Activated T-cell treated with anti-CD3 and anti-CD28 coated beads, Interleukin-2, amount 50 U/mL, for 1 hour (primary cell): ENCODE measurements at places on chromosomes 11 and 22.

- DNase-seq: no peak
These were observed 679 bp upstream of the DPP3 start for GRCh38 chr11:66479394-66480116.

DNA sequence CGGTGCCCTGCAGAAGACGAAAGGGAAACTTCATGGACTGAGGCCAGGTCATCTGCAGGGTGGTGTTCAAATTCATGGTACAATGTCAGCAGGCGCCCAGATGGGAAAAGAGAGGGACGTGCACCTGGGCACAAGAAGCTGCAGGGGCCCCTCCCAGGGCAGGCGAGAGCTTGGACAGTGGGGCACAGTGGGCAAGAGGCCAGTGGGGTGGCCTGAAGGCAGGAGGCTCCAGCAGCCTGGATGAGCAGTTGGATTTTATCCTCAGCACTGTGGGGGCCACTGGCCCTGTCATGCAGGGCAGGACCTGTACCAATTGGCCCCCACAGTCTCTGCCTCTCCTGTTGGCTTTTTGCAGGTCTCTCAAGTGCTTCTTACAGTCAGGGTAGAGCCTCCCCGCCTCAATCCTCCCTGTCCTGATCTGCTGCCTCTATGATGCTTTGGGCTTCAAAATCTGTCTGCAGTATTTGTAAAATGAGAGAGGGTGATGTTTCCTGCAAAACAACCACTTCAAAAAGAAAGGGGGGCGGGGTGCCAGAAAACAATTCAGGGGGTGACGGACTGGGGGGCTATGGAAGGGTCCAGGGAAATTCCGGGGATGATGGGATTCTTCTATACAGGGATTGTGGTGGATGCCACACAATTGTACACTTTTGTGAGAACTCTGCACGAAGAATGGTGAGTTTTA, 1.7 kb upstream of the BID start:
- DNase-seq: no peak

DNA sequence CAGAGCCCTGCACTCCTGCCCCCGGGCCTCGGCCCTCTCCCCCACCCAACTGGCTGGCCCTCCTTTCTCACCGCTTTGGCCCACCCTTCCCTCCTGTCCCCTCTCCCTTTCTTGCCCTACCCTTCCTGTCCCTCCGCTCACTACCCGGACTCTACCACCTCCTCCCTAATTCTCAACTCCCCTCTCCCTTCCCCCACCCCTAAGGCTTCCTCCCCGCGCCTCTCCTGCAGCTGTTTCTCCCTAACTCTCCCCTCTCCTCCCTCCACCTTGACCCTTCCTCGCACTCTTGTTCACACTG, 421 bp downstream of the SLC15A3 start:
- DNase-seq: no peak

DNA sequence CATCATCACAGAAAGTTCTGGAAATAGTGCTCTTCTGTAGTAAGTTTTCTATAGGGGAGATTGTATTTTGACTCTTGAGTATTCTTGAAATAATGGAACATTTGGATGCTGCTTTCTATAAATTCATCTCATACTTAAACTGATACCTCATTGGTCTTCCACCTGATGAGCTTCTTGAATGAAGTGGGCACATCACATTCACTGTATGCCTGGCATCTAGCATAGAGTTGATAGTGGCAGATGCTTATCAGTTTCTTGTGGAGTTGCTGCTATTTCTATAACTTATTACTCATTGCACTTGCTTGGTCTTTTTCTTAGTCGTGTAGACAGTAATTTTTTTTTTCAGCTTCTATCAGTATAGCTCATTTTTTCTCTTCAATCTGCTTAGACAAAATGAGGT, 5.4 kb downstream of the ATXN10 start:
- no peak for DNase-seq

GRCh38 chr11:109033627-109034338, 368.9 kb downstream of the DDX10 start:
- DNase-seq: no peak

- no peak for DNase-seq
These were observed 12.3 kb upstream of the WNT11 start for GRCh38 chr11:76218449-76219178.

DNA sequence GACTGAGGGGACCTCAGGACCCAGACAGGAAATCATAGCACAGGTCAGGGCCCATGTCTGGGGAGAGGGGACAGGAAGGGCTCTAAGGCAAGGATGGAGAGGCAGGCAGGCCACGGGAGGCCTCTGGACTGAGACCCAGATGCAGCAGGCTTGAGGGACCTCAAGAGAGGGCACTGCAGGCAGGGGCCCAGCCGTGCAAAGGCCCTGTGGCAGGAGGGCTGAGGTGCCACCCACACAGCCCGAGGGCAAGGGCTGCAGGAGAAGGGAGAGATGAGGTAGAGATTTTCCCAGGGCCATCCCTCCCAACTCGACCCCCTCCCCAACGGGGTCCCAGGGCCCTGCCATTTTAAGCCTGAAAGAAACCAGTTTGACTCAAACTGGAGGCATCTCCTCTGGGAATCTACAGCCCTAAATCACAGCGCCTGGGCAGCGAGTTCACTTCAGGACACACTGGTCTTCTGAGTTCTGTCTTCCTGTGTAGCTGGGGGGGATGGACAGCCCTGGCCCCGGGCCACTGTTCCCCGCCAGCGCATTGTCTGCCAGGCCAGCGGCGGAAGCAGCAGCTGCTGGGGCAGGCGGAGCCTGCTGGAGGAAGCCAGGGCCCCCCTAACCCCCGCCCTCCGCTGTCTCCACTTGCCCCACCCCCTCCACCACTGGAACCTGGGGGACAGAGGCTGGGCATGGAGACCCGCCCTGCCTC, 20.3 kb upstream of the WNT7B start:
- DNase-seq: no peak

DNA sequence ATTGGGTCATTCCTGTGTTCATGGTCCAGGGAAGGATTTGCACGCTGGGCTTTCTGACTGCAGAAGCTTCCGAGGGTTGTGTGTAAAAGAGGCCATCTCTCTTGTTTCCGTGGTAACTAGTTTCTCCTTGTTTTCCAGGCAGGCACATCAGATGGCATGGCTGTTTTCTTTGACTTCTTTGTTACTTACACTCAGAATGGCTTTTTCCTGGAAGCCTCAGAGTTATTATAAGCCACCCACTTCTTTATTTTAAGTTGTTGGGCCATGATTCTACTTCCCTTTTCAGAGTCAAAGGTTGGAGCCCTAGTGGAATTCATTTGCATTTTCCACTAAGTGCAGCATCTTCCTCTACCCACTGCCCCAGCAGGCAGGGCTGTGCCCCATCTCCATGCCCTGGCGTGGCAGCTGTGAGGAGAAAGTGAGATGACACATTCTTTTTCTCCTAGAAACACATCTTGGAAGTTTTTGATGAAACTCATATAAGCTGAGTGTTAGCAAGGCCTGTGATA, 94.9 kb downstream of the PRR5L start:
- no peak for DNase-seq

DNA sequence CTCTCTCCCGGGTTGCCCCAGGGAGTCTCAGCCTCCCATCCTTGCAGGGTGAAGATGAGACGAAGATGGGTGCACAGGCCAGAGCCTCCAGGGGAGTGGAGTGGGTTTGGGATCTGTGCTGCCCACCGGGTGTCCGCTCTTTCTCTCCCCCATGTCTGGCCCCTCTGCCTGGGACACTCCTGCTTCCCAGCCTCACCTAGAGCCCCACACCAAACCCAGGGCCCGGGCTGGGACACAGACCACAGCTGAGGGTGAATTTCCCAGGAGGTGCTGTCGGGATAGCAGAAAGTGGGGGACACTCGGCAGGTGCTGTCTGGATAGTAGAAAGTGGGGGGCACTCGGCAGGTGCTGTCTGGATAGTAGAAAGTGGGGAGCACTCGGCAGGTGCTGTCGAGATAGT, 25.0 kb upstream of the KRTAP5-7 start:
- DNase-seq: no peak

GRCh38 chr11:106679581-106679980, 338.7 kb downstream of the GUCY1A2 start:
- DNase-seq: no peak

DNA sequence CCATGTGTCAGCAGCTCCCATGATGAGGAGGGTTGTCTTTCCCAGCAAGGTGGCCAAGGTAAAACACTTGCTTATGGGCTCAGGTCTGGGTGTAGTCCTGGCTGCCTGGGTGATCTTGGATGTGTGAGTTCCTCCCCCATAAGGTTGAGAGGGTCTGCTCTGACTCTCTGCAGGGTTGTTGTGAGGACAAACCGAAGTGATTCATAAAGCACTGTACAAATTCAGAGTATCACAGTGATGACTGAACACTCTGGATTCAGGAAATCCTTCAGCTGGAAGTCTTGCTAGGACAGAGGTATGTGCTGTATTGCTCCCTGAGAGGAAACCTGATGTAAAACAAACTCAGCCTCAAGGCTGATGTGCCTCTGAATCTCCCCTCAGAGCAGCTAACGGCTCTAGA, 220.9 kb upstream of the PITPNB start:
- DNase-seq: no peak

- no peak for DNase-seq
These were observed 1353.3 kb downstream of the FAM181B start for GRCh38 chr11:81380395-81380794.

DNA sequence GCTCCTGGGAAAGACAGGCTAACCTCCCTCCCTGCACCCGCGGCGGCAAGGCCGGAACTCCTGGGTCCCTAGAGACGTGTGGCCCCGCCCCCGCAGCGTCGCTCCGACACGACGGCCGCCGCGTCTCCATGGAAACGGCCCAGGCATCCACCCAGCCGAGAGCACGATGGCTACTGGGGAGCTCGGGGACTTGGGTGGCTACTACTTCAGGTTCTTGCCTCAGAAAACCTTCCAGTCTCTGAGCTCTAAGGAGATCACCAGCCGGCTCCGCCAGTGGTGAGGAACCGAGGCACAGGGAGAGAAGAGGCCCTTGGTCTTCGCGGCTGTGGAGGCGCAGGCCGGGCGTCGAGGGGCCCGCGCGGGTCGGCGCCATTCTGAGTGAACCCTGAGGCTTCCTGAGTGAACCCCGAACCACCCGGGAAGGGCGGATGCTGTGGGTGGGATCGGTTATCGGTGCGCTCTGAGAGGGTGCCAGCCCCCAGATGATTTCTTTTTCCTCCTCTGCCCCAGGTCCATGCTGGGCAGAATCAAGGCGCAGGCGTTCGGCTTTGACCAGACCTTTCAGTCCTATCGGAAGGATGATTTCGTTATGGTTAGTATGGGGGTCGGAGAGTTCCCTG, at the start of gene CFAP300:
TSS of gene CFAP300 (plus strand) at position 133 of the 620 bp plus-strand sequence. CDS start at position 167, 34 bp downstream.
- peak; percentile 26 for DNase-seq

DNA sequence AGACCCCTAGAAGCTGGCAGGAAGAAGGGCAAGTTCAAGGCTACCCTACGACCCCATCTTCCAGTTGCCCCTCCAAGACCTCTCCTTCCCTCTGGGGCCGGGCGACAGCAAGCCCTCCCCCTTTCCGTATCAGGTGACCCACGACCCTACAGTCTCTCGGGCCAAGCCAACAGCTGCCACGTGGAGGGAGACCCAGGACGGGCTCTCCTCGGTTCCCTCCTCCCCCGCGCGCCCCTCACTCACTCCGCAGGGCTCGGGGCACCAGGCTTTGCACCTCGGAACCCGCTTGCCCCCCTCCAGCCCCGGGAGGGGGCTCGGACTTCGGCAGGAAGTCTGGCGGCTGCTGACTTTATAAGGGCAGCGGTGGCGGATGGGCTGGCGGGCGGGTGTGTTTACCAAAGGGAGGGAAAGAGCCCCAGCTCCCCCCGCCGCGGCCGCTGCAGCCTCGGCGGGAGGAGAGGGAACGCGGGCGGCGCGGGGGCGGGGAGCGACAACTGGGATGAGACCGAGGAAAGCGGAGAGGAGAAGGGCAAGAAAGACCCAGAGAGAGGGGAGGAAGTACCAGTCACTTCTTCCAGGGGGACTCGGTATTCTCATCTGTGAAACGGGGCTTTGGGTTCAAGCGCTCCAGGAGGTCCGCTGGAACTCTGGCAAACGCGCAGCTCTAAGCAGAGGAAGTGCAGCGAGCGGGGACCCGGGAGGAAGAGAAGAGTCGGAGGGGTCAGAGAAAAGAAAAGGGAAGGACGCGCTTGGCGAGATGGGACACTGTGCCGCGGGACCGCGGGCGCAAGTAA, 767 bp downstream of the SLC43A1 start:
- DNase-seq: peak; percentile 50

GRCh38 chr22:45863981-45864751, 112.8 kb downstream of the WNT7B start:
- peak; percentile 74 for DNase-seq

- DNase-seq: no peak
These were observed 7.4 kb upstream of the DGKZ start for GRCh38 chr11:46339816-46340215.

GRCh38 chr11:11843211-11843621, 1.4 kb downstream of the USP47 start:
- DNase-seq: no peak

GRCh38 chr22:42967933-42968332, 47.0 kb downstream of the PACSIN2 start:
- no peak for DNase-seq

DNA sequence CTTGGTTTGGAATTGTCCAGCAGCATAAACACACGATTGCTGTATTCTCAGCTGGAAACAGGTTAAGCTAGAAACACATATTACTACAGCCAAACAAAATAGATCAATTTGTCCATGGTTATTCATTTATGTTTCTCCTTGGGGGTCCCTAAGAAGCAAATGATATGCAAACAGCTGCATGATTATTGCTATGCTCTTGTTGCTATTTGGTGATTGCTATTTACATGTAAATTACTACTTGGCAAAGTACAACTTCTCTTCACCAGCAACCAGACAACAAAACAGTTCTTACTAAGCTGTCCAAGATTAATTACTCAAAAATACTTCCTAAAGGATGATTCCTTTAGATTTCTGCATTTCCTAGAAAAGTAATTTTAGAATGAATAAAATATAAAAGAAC, 567.9 kb upstream of the ARHGAP42 start:
- no peak for DNase-seq
